ENCODE measurements at places on chromosomes 1 and 21.

GRCh38 chr1:3668585-3669300 lies 16.4 kb downstream of the TP73 start:
- no peak for DNase-seq

GRCh38 chr1:11653101-11653860 lies 948 bp downstream of the FBXO2 start:
- no peak for DNase-seq

- DNase-seq: no peak
Measured at GRCh38 chr1:180230791-180231505, 884 bp downstream of the LHX4 start.

- DNase-seq: no peak
Measured at GRCh38 chr1:20216574-20216973, 30.3 kb upstream of the PLA2G2C start.

DNA sequence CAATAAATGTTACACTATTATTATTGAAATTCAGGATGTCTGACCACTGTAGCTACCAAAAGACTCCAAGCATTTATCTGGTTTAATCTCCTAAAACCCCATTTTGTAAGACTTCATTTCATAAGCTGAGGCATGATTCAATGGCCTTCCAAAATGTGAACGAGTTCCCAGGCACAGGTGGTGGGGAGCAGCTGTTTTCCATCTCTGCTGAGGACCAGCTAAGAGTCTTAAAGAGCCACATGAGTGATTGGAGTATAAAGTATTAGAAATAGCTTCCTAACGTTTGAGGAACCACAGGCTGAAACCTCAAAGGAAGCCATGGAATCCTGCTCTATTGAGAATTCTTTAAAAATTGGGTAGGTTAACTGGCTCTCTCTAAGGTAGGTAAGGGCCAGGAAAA lies 44.9 kb downstream of the SEC16B start:
- no peak for DNase-seq

Data from stimulated activated CD8-positive, alpha-beta memory T cell treated with anti-CD3 and anti-CD28 coated beads, Interleukin-15, amount 100 ng/mL, for 1 hour (primary cell).